Stimulated activated CD4-positive, alpha-beta T cell treated with anti-CD3 and anti-CD28 coated beads, Interleukin-1b, Interleukin-23, amount 100 ng/mL, for 1 hour (primary cell): ENCODE measurements at places on chromosomes 5 and 9.

DNA sequence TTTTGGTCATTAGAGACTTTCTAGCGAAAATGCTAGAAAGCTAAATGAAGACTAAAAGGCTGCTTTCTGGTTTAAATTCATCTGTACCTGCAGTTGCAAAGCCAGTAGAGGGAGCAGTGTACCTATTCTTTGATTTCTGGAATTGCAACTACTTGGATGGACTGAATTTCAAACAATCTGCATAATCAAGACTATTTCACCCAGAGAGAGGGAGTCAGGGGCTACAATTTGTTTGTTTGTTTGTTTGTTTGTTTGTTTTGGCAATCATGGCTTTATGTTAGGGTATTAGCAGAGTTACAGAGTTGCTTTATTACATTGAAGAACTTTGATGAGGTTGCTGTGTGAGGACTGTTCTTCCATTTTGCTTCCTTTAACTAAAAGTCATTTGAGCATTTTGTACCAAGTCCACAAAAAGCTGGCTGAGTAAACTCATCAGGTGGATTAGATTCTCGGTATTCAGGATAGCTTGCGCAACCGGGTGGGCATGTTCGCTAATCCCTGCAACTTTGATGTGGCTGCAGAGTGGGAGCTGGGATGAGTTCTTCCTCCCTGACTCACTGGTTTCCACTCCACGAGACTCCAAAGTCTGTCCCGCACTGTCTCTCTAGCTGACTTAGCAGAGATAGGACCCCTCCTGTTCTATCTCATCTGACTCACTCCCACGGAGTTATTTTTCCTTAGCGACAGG, 80.0 kb upstream of the TUT7 start:
- DNase-seq: no peak

DNA sequence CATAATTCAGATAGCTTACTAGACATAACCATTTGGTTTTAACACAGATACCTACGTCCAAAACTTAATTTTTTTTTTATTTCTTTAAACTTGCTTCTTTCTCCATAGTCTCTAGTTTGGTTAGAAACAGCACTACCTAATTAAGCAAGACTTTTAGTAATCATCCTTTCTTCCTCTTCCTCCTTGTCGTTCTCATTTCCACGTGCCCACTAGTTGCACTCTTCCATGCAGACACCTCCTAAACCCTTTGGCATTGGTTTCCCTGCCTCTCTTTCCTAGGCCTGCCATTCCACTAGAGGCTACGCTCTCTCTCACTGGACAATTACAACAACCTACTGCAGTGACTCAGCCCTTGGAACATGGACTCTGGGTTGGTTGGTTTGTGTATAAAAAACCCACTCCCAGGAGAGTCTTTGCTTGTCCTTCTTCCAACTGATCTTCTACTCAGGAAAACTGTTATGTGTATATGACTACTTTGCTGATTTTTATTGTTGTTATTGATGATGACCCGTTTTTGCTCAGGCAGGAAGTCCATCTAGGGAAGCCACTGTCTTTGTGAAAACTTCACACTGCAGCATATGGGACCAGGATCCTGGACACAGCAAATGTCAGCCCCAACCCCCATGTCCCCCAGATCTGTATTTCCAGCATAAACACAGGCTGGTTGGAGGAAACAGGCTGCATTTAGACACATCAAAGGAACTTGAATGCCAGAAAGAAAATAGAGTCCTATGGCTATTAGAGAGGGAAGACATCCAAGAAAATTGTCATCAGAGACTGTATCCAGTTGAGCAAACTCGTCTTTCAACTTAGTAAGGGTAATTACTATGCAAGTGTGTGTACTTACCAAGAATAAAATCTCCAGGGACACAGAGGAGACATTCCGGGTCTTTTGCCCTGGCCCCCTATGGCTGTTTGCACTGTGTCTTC, 503.2 kb downstream of the GADD45G start:
- DNase-seq: no peak

GRCh38 chr5:43357067-43357466, 43.9 kb upstream of the HMGCS1 start:
- DNase-seq: no peak

DNA sequence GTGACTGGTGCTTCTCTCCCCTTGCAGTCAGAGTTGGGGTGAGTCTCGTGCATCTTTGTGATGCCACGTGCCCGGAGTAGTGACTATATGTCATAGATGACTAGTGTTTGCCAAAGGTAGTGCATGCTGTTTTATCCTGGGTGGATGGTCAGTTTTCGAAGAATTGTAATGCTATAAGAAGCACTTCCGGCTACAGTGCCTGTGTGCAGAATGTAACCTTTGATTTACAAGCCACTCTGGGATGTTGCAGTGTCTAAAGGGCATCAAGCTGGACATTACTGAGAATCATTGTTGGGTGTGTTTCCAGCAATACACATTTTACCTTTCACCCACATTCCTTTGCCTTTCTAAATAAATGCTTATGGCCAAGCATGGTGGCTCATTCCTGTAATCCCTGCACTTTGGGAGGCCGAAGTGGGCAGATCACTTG, 16.7 kb downstream of the MVB12B start:
- DNase-seq: no peak

- no peak for DNase-seq
Observed at GRCh38 chr9:2018764-2019558, 3.8 kb downstream of the SMARCA2 start.

- no peak for DNase-seq
Observed at GRCh38 chr9:98831696-98832095, 24.2 kb downstream of the GALNT12 start.

DNA sequence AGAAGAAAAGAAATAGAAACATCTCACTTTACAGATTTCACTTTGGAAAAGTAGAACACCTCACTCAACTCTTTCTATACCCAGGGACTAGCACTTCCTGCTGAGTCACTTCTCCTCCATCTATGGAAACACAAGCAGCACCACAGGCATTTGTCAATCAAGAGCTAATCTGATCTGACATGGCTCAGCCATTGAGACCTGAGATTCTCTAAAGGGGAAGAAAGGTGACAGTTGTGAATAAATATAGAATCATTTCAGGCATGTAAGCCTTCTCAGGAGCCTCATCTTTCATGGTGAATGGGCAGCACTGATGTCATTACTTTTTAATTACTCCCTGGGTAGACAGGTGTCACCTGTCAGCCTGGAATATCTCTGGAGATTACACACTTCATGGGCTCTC, 559.8 kb downstream of the HINT1 start:
- no peak for DNase-seq

DNA sequence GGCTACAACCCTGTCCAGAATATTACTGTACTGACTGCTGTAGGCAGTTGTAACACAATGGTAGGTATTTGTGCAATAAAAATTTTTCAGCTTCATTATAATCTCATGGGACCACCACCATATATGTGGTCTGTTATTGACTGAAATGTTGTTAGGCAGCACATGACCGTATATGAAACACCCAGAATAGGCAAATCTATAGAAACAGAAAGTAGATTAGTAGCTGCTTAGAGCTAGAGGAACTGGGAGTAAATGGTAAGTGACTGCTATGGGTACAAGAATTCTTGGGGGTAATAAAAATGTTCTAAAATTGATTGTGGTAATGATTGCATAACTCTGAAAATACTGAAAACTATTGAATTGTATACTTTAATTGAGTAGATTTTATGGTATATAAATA, 185.7 kb downstream of the ESM1 start:
- no peak for DNase-seq

GRCh38 chr5:176837707-176838115, 27.4 kb downstream of the UNC5A start:
- DNase-seq: peak; percentile 23

DNA sequence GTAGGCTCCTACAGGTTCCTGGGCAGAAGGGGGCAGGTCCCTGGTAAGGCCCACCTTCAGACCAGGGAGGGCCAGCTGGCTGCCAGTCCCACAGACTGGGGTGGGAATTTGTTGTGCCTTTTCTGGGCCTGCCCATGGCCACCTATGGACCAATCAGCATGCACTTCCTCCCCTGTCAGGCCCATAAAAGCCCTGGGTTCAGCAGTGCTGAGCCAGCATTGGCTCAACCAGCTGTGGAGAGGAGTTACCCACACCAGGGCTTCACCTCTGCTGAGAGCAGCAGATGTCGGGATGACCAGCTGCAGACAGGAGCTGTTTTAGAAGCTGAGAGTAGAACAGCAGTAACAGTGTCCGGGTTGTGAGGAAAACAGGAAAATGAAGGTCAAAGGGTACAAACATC, 373.4 kb upstream of the ACO1 start:
- no peak for DNase-seq

- no peak for DNase-seq
Observed at GRCh38 chr9:87267251-87268070, 230.2 kb upstream of the DAPK1 start.

GRCh38 chr9:1939466-1939865, 75.7 kb upstream of the SMARCA2 start:
- no peak for DNase-seq

GRCh38 chr5:118793652-118794051, 194.7 kb downstream of the DTWD2 start:
- DNase-seq: no peak

DNA sequence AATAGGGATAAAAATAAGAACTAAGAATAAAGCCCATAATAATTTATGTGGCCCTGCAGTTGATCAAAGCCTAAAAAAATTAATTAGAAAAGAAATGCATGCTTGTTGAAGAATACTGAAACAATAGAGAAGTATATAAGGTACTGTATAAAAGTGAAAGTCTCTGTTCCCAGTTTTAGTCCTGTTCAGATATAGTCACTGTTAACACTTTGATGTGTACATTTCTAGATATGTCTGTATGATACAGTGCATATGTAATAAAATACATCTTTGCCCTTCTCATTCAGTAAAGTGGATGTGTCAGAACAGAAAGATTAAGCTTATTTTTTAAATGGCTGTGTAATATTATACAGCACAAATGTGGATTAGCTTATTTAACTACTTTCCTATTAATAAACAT, 4.1 kb downstream of the C9orf85 start:
- no peak for DNase-seq

DNA sequence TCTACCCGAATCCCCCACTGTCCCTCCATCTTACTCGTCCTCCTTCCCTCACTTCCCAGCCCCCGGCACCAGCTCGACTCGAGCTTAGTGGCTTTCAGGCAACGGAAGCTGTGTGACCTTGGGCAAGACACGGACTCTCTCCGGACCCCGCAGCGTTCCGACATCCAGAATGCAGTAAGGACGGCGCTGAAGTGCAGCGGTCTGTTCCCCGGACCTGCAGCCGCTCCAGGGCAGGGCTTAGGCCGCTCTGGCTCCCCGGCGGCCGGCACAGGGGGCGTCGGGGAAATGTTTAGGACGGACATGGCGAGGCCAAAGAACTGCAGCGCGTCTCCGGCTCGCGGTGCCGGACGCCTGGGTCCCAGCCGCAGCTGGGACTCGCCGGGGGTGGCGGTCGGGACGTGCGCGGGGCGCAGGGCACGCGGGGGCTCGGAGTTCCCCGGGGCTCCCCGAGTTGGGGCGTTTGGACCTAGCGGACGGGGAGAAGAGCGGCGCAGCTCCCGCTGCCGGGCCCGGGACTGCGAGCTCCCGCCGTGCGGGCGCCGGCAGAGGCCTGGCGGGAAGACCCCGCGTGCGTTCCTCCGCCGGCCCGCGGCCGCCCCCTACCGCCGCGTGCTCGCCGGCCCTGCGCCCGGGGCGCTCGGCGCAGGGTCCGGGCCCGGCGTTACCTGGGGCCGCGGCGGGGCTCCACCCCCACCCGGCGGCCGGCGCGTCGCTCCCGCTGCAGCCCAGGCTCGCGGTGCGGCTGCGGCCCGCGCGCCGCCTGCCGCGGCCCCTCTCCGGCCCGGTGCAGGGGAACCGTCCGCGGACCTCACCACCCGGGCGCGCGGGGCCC, 5.6 kb upstream of the RNF44 start:
- DNase-seq: no peak

- no peak for DNase-seq
Observed at GRCh38 chr5:143572671-143573070, 169.2 kb upstream of the NR3C1 start.

- no peak for DNase-seq
Observed at GRCh38 chr5:113050721-113051382, 74.3 kb downstream of the DCP2 start.

DNA sequence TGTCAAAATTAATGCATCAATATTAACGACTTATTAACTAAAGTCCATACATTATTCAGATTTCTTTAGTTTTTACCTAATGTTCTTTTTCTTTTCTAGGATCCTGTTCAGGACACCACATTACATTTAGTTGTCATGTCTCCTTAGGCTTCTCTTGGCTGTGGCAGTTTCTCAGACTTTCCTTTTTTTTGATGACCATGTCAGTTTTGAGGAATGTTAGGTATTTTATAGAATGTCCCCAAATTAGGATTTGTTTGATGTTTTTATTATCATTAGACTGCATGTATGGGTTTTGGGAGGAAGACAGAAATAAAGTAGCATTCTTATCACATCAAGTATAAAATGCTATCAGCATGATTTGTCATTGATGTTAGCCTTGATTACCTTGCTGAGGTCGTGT, 32.0 kb downstream of the ZCCHC7 start:
- DNase-seq: no peak

- no peak for DNase-seq
Observed at GRCh38 chr5:9841516-9842170, 211.5 kb upstream of the TAS2R1 start.

DNA sequence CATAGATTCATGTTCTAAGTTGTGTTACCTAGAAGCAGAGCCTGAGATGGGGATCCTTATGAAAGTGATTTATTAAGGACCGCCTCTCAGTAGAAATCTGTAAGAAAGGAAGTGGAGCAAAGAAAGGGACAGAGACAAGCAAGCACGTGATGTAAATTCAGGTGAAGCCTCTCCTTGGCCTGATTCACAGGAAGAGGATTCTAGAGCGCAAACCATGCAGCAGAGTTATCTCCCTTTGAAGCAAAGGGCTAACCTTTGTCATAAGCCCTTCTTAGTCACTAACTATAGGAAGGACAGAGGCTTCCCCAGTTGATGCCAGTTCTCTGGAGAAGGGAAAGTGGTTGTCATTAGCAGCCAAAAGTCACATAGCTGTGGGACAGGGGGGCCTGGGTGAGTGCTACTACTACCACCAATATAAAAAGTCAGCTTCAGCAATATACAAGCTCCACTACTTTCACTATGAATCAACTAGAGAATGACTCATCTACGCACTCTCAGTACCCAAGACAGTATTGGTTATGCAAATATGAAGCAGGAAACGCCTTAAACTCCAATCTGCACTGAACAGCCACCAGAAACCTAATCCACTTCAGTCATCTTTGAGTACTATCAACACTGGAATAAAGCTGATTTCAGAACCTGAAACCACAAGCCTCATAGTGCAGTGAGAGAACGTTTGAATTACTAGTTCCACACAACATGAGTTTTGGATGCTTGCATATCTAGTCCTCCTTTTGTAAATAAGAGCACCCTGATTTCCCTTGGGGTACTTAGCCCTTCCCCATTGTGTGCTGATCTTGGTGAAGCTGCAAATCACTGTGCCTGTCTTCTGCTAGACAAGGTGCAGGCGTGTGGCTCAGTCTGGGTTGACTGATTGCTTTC, 162.7 kb downstream of the ZNF608 start:
- DNase-seq: no peak

GRCh38 chr5:146722361-146722779, 156.2 kb downstream of the PPP2R2B start:
- no peak for DNase-seq
